Gastroesophageal sphincter (tissue), 4 donors: ENCODE measurements at places on chromosomes 1 and 21.

GRCh38 chr1:159989581-159989980 is 35.5 kb upstream of the SLAMF9 start:
- ATAC-seq, result no peak

- ATAC-seq, result no peak
Measured at GRCh38 chr21:38244407-38244787, 12.4 kb upstream of the KCNJ15 start.

DNA sequence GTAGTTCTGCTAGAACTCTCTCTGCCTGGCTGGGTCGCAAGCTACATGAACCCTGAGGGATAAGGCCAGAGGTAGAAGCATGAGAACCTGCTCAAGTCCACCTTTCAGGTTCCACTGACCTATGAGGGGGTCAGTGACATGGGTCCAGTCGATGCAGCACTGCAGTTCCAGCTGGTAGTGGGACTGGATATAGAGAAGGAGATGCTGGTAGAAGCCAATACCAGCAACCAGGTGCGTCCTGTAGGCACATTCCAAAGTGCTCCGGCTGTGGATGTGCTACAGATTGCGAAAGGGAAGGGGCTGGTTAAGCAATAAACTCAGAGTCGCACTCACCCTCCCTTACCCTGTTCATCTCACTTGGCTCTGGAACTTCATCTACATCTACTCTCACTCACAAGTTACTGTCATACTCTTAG is 5.7 kb downstream of the SMG5 start:
- peak; percentile 52 for ATAC-seq

DNA sequence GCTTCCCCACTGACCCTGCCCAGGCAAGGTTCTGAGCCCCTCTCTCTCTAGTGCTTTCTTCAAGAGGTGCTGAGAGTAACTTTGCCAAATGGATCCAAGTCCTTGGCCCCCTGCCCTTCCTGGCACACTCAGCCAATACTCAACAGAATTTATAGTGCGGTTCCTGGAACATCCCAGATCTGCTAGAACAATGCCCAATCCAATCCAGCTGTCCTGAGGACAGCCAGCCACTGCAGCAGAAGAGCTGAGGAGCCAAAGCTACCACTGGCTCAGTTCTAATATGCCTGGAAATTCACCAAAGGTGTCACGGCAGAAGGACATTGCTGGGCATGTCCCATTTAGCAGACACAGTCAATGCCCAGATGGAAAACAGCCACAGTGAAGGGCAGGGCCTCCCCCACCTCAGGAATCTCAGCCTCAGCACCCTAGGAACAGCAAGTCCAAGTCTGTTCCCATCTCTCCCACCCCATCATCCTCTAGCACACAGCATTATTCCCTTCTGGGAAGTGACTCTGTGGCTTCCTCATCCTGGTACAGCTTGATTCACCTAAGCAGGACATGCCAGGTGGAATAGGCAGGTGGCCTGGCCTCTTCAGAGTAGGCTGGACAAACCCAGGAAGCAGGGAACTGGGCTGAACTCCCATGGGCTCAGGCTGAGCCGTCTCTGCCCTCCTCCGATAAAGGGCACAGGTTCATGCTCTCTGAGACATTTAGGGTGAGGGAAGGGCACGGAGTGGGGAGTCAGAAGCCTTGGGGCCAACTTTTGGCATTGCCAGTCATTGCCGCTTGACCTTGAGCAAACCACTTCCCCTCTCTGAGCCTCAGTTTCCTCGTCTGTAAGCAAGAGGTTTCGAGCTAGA is 24.6 kb downstream of the PMVK start:
- ATAC-seq, result no peak

DNA sequence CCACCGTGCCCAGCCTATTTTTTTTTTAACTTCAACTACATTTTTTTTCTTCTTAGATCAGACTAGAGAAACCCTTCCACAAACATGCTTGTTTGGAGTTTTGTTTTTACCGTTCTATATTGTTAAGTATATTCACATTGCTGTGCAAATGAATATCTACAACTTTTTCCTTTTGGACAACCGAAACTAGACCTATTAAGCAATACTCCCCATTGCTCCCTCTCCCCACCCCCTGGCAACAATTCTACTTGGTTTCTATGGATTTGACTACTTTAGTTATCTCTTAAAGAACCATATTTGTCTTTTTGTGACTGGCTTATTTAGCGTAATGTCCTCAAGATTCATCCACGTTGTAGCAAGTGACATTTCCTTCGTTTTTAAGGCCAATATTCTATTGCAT is 19.1 kb downstream of the ETNK2 start:
- ATAC-seq, result no peak

DNA sequence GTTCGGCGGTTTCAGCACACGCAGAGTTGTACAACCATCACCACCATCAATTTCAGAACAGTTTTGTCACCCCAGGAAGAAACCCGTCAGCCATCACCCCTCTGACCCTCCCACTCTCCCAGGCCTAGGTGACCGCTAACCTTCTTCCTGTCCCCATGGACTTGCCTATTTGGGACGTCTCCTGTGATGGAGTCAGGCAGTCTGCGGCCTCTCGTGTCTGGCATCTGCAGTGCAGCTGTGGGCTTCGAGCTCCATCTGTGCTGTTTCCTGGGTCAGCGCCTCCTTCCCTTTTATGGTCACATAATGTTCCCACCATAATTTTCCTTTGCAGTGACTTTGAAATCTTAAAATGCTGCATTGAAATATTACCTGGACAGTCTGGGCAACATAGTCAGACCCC is 24.4 kb downstream of the SLC45A1 start:
- ATAC-seq, result no peak

GRCh38 chr1:69221524-69221923 is 346.2 kb upstream of the LRRC7 start:
- ATAC-seq, result no peak

DNA sequence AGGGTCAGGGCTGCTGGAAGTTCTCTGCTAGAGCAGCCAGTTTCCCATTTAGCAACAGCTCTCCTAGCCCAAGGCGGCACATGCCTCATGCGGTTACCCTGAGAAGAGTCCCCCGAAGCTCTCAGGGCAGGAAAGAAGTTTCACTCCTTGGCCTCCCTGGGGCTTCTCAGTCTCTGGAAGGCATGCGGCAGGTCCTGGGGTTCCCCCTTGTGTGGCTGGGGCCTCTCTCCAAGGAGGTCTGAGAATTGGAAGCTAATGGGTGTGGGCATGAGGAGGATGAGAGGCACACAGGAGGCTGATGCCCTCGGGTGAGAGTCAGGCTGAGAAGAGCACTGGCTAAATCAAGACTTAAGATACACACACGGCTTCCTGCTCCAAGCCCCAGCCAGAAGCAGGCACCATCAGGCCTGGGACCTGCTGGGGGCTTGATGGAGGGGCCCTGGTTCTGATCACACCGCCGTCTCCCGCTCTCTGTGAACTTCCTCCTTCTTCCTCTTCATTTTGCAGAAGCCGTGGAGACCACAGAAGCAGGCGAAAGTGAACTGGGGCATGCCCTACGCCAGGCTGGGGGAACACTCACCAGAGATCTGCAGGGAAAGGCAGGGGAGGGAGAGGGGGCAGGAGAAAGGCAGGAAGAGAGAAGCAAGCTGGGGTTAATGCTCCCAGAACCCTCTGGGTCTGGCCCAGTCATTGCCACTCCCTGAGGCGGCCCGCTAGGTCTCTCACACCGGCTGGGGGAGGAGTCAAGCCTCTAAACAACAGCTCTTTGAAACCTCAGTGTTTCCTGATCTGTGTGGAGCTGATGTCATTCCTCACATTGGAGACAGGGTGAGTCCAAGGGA is 15.1 kb downstream of the BLACAT1 start:
- peak; percentile 44 for ATAC-seq

DNA sequence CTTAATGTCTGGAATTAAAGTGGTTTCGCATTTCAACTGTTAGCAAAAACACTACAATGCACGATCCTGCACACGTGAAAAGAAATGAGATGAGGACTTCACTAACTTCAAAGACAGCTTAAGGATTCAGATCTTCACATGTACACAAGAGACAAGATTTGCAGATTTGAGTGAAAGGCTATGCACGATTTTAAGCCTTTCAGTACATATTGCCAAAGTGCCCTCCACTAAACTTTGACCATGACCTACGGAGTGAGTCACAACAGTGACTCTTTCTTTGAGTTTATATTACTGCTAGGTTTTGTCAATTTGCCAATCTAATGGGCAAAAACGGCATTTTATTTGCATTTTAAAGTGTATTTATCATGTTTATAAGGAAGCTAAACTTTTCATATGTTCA is 41.2 kb upstream of the CR1L start:
- ATAC-seq, result no peak

DNA sequence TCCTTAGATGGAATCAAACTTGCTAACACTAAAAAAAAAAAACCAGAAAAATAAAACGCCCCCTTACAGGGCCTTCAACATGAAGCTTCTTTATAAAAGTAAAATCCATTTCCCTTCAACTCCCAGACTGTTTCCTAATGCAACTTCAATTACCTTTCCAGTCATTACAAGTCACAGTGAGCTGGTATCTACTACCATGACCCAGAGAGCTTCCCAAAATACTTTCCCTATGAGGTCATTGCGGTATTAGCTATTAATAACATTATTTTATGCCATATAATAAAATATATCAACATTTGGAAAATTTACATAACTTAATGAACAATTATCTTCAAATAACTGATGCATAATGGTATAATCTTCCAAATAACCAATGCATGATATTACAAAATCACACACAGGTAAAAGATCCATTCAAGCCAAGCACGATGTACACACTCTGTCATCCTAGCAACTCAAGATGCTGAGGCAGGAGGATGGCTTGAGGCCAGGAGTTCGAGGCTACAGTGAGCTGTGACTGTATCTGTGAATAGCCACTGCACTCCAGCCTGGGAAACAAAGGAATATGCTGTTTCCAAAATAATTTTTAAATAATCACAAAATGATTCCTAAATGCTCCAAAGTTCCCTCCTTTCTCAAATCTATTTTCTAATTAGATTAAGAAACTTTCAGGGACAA is 24.1 kb downstream of the EIF4G3 start:
- ATAC-seq, result no peak

DNA sequence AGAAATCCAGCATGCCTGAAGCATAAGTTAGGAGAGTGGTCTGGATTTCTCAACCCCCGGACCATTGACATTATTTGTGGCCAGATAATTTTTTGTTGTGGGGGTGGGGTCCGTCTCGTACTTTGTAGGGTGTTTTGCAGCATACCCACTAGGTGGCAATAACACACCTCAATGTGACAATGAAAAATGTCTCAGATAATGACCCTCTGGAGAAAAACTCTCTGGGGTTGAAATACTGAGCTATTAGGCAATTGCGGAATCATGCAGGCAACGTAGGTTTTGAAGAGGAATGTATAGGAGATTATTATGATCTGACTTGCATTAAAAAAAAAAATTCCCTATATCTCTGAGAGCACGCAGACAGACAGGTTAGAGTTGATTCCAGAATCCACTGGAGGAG is 25.3 kb upstream of the RRP15 start:
- ATAC-seq, result no peak

DNA sequence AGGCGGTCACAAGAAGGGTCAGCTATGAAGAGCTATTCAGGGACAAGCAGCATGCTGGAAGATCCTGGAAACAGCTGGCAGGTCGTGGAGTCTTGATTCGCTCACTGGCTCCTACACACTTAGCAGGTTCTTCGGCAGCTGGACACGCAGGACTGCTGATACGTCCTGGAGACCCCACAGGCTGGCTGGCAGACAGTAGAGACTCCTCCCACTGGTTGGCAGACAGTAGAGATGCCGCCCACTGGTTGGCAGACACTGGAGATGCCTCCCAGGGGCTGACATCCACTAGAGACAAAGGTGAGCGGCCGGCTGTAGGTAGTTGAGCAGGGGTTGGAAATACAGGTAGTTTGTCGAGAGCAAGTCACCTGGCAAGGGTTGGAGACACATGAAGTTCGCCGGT is 466 bp downstream of the KRTAP11-1 start:
- ATAC-seq, result no peak

GRCh38 chr1:161887730-161888287 is 121.7 kb downstream of the ATF6 start:
- ATAC-seq, result no peak

DNA sequence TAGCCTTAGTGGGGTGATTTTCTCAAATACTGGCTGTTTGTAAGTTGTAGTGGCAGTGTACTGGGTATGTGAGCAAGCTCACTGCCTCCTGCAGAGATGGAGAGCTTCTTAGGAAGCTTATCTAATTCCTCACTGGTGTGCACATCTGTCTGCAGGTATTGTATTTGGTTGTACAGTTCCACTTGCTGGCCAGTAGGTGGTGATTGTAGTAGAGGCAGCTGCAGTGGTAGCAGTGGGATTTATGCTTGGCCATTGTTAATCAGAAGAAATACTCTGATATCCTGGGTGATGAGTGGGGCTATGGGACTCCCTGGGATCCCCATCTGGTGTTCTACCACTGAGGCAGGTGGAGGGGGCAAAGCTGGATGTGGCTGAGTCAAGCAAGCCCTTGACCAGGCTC is 276.1 kb upstream of the SPAG17 start:
- ATAC-seq, result no peak

- no peak for ATAC-seq
Measured at GRCh38 chr1:54399765-54400164, 6.4 kb downstream of the SSBP3 start.

DNA sequence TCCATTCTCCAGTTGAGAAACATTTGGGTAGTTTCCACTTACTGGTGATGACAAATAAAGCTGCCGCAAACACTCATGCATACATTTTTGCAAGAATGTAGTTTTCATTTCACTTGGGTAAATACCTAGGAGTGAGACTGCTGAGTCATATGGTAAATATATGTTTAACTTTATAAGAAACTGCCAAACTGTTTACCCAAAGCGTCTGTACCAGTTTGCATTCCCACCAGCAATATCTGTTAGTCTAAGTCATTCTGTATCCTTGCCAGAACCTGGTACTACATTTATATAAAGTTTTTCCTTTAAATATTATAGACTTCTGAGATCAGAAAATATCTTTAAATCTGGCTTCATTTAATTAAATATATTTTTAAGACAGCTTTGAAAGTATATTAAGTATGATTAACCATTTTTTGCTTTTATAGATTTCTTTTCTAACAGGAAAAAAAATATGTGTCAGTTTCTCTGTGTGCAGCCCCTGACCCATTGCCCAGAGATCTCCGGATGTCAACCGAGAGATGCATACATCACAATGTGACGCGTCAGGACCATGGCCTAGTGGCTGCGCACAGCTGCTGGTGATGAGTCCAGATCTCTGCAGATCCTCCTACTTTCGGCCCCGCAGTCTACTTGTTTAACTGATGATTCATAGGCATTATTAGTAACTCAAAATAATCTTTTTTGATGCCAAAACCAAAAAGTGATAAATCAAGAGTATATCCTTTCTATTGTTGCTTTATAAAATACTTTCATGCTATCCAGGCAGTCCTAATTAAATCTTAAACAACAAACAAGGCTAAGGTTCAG is 227.1 kb upstream of the MAP1LC3C start:
- ATAC-seq, result no peak

GRCh38 chr1:66444438-66445265 is 89.3 kb upstream of the SGIP1 start:
- no peak for ATAC-seq

DNA sequence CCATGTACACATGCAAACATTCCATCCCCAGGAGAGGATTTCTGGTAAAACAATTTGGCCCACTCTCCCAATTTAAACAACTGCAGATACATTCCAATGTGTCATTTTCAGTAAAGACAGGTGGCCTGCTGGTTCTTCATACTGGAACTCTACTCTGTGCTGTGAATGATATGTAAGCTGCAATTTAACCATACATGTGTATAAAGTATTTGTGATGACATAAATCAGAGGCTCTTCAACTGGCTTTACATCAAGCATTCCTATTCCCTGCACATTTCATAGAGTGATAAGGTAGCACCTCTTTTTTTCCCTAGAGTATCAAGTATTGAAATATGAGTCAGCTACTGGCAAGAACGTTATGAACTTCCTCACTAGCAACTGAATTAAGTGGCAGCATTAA is 649.5 kb upstream of the ADGRL2 start:
- no peak for ATAC-seq

- ATAC-seq, result no peak
Measured at GRCh38 chr1:3482378-3482849, 27.9 kb downstream of the ARHGEF16 start.
